NCI-H1930 (cell line): ENCODE measurements at places on chromosomes 3 and 15.

GRCh38 chr3:48711727-48712126 is 5.3 kb downstream of the IP6K2 start:
- no peak for DNase-seq

- no peak for DNase-seq
Observed at GRCh38 chr3:195566797-195567196, 16.9 kb downstream of the APOD start.

DNA sequence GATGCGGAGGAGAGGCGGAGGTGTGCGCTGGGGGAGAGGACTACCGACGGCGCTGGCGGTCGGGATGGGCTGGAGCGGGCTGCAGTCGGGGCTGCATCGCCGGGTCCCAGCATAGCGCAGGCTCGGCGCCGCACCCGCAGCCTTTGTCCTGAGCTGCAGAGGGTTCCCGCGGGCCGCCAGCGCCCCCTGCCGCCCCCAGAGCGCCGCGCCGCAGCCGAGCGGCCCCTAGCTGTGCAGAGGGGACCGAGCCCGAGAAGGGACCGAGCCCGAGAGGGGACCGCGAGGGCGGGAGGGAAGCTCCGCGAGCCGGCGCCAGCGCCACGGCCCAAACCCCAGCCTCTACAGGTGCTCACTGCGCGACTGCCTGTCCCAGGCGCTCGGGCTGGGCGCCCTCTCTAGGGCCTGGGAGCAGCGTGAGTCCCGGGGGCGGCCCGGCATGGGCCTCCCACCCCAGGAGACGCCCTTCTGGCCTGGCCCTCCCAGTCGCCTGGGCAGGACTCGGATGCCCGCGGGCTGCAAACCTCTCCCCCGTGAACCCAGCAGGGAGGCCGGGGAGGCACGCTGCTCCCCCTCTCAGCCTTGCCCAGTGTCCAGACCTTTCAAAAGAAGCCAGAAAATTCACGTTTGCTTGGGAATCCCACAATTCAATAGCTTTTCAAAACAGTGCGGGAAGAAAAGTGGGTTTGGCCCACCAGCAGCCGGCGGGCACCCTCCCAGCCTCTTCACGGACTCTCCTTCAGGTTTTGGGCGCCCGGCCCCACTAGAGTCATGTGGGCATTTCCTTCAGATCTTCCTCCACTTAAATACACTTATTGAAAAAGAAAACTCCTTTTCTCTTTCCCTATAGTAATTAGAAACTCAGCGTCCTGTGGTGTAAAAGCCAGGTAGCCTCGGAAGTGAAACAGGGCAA is 134.7 kb downstream of the TPRA1 start:
- peak; percentile 47 for DNase-seq

DNA sequence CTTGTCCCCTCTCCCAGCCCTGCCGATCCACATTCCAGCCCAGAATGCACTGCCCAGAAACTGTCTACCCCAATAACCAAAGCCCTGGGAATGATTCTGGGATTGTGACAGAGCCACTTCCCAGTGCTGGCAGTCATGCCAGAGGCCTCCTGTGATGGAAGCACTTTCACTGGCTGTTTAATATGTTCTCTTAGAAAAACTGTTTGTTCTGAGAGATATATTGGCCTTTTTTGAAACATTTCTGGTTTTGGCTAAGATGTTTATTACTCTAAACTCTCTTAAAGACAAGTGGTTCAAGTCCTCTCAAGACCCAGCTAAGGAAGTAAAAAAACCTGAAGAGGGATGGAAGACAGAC is 74.0 kb upstream of the HACD2 start:
- DNase-seq = no peak

DNA sequence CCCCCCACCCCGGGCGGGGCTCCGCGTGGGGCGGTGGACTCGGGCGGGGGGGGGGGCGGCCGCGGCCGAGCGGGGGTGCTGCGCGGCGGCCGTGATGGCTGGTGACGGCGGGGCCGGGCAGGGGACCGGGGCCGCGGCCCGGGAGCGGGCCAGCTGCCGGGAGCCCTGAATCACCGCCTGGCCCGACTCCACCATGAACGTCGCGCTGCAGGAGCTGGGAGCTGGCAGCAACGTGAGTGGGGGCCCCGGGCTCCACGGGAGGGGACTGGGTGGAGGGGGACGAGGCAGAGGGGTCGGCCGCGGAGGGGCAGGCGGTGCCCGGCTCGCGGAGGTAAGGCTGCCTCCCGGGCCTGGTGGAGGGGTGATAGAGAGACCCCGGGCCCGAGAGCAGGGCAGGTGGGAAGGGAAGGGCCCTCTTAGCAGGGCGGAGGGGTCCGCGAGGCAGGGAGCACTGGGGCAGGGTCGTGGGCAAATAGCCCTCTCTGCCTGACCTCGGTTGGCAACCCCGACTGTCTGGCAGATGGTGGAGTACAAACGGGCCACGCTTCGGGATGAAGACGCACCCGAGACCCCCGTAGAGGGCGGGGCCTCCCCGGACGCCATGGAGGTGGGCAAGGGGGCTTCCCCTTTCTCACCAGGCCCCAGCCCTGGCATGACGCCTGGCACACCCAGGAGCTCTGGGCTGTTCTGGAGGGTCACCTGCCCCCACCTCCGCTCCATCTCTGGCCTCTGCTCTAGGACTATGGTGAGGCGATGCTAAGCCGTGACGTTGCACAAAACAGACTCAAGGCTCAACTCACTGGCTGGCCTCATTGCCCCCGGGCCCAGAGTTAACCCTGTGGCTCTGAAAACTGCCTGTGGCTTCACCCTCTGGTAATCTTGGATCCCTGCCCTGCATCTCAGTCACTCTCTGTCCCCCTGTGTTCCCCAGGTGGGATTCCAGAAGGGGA is at the start of gene ECE2:
ECE2 (plus strand) TSS at position 62 of the 950 bp plus-strand sequence; CDS start at position 194, 132 bp downstream.
- no peak for DNase-seq

DNA sequence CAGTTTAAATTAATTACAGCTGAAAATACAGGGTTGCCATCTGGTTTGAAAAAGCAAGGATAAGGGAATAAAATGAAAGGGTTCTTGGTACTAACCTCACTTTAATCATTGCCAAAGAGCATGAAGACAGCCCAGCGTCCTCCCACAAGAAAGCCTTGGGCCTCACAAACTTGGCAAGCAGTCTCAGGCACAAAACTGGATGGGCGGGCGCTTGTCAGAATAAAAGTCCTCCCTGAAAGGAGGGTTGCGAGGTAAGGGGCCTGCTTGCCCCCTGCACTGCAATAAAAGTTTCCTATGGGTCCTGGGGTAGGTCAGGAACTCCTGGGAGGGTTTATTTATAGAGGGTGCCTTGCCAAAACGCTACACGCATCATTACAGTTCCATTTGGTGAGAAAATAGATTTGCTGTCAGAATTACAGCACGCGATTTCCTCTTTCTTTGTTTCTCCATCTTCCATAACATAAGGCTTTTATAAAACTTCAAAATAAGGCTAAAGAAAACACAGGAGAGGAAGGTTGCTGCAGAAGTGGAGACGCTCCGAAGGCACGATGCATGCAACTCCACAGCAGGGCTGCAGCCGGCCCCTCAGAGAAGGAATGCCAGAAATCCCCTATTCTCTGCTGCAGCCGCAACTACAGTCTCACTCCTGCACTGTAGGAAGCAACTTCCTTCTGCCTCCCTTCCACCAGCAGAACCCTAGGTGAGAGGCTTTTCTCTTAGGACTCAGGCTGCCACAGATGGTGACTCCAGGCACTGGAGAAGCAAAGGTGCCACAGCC is 61.3 kb downstream of the VGLL4 start:
- DNase-seq = no peak

- no peak for DNase-seq
Observed at GRCh38 chr3:149648525-149648924, 9.3 kb downstream of the WWTR1 start.
